AG08395 (cell line): ENCODE measurements at places on chromosomes 1 and 21.

GRCh38 chr21:44370027-44370735, 16.8 kb downstream of the TRPM2 start:
- DNase-seq: peak; percentile 74

DNA sequence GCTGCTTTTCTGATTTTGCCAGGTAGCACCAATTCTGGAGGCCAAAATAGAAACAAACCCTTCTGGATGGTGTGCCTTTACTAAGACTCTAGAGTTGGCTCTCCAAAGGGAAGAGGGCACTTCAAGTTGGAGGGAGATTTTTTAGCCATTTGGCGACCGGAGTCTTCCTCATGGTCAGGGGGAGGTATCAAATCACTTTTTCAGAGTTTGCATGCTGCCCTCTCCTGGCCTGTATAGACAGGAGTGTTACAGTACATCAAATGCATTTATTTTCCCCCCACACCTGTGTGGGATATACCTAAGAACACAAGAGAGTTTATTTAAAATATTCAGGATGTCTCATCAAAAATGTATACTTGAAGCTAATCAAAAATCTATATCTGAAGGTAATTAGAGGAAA, 3.2 kb downstream of the GREM2 start:
- no peak for DNase-seq

- no peak for DNase-seq
These were observed 28.7 kb downstream of the CDK18 start for GRCh38 chr1:205532996-205533735.

GRCh38 chr21:28821276-28822122, 171.2 kb downstream of the LTN1 start:
- DNase-seq: no peak

DNA sequence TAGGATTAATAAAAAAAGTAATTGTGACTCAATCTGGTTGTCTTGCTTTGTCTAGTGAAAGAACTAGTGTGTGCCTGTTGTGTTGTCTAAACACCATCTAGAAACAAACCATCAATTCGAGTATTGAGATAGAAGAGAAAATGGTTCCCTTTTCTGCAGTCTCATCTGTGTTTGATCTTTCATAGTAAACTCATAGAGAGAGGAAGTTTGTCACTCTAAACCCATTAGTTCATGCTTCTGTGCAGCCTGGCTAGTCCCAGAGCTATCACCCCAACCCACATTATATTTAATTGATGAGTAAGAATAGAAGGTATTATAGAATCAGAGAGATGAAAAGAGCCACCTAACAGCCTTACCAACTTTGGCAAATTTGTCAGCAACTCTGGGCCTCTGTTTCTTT, 99.5 kb downstream of the TGFB2 start:
- no peak for DNase-seq

DNA sequence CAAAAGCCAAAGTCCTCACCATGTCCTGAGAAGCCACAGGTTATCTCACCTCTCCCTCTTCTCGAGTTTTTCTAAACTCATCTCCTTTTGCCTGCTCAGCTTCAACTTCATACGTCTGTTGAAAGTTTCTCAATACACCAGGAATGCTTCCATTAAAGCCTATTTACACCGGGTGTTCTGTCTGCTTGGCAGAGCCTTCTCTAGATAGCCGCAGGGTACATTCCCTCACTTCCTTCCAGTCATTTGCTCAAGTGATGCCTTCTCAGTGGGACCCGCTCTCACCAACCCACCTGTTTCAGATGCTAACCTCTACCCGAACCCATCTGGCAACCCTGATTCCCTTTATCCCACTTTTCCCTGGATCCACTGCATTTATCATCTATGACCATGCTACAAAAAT, 257.0 kb upstream of the ADGRL2 start:
- DNase-seq: no peak

DNA sequence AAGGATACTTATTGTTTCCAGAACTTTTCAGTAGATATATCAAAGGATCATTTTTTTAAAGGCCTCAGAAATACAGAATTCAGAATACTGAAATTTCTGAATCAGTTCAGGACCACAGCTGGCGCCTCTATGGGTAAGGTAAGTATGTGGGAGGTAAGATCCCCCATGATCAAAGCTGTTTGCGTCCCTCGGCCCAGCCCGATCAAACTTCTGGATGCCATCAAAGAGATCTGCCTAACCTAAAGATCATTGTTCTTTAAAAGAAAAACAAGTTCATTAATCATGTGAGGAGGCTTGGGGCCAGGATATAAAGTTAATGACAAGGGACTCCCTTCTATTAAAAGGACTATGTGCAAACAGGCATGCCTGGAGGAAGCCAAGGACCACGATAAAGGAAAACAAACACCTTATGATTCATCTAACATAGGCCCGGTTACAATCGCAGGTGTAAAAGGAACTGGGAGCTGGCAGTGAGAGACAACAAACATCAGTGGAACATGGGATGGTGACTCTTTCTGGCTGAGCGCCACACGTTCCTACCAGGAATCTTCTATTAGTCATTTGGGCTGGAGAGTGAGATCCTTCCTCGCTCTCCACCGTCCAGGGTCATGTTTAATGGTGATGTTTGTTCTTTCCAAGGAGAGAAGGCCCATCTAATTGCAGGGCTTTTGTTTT, 2.8 kb upstream of the BACE2 start:
- DNase-seq: peak; percentile 12

- no peak for DNase-seq
These were observed 11.6 kb upstream of the RGSL1 start for GRCh38 chr1:182438326-182438725.

GRCh38 chr1:217660353-217661062, 29.4 kb downstream of the SPATA17 start:
- DNase-seq: peak; percentile 59

DNA sequence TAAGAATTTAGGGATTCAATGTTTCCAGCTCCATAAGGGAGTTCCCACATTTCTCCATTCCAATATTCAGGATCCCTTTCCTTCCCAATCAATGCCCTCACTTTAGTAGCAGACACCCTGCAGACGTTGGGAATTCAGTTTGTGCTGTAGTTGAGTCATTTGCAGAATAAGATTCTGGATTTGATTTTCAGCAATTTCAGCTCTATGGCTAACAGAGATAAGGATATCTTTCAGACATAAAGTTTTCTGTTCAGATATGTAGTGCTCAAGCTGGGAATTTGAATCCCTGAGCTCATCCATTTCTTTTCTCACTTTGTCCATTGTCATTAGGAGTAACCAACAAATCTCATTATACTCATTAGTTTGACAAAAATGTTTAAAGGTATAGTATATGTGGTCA, 13.1 kb downstream of the MPZL1 start:
- no peak for DNase-seq

DNA sequence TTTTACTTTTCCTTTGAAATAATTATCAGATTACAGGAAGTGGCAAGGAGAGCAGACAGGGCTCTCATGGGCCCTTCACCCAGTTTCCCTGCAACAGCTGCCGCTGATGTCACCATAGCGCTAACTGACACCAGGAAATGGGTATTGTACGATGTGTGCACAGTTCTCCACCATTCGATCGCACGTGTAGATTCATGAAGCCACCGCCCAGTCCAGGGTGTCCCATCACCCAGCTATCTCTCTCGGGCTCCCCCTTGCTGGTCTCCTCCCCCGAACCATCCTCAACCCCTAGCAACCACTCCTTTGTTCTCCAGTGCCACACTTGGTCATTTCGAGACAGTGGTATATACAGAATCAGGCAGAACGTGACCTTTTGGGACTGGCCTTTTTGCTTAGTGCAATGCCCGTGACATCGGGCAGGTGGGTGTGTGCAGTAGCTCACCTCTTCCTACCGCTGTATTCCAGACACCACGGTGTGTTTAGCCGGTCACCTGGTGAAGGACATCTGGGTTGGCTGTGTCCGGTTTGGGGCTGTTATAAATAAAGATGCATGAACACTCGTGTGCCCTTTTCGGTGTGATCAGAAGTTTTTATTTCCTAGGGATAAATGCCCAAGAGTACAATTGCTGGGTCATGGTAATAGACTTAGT, 118.4 kb downstream of the CRYAA start:
- no peak for DNase-seq

GRCh38 chr1:218476385-218476784, 131.2 kb downstream of the TGFB2 start:
- peak; percentile 61 for DNase-seq

- DNase-seq: no peak
These were observed 217.0 kb upstream of the FAM78B start for GRCh38 chr1:166383635-166384346.

- no peak for DNase-seq
These were observed 49.5 kb downstream of the ATP6V1G3 start for GRCh38 chr1:198491028-198491427.

GRCh38 chr1:38026592-38027200, 14.2 kb downstream of the UTP11 start:
- DNase-seq: peak; percentile 77

DNA sequence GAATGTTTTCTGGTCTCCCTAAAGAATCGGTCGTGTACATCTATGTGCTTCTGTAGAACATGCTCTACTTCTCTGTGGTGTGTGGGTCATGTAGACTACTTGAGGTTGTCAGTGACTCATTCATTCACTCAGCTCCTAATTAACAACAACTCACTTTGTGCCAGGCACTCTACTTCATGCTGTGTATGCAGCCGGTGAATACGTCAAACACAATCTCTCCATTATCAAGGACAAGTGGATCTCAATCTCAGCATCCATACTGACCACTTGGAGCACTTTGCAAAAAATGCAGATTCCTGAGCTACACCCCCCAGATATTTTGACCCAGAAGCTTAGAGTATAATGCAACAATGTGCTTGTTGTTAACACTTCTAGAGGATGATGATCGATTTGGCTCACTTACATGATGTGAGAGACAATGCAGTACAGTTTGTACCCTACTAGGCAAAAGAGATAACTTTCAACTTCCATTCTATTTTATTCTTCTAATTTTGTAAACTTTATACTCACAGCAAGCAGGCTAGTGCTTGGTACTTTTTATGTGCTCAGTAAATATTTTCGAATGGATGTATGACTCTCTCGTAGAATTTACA, 508.6 kb upstream of the ADAMTS5 start:
- no peak for DNase-seq

- DNase-seq: no peak
These were observed 1376.2 kb downstream of the NCAM2 start for GRCh38 chr21:22374218-22374969.

GRCh38 chr1:154784416-154784815, 85.7 kb downstream of the KCNN3 start:
- DNase-seq: no peak

- no peak for DNase-seq
These were observed 10.6 kb downstream of the SOD1 start for GRCh38 chr21:31670070-31670469.

DNA sequence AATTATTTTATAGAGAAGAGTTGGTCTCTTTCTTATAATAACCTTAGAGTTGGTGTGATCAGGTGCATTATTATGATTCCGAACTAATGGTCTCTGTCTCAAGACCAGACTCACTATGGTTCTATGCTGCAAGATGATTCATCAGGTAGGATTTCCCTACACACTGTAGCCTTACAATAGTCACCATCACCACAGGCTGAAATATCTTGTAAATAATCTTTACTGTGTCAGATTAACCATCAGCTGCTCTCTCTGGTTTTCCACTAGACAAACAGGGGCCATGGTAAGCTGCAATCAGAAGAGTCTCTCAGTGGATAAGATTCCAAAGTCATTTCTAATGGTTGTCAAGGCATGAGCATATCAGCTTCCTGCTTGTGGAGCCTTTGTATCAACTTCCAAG, 4.4 kb upstream of the GBP4 start:
- DNase-seq: peak; percentile 49

GRCh38 chr21:36250423-36251075, 69.4 kb upstream of the MORC3 start:
- DNase-seq: no peak

DNA sequence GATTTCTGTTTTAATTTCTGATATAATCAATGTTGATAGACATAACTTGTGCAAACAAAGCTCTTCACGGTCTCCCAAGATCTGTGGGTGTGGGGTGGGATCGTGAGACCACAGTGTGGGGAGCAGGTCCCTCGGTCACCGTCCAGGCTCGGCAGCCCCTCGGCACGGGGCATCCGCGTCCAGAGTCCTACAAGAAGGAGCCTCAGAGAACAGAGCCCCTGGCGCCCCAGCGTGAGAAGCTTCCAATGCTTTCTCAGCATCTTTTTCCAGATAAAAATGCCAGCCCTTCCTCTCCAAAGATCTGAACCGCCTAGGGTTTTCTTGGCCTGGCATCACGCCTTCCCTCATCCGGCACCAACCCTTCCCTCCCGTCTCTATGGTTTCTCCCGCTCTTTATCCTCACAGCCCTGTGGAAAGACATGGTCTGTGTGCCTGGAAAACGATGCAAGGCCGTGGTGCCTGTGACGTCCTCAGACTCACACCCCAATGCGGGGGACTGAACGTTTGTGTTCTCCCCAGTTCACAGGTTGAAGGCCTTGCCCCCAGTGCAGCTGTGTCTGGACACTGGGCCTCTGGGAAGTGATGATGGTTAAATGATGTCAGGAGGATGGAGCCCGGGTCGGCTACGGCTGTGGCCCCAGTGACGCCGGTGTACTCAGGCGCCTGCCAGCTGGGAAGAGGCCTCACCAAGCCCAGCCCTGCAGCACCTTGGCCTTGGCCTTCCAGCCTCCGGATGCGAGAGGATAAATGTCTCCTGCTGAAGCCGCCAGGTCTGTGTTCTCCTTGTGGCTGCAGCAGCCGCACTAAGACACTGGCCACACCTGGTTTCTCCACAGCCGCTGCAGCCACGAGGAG, 45.9 kb upstream of the COL6A2 start:
- DNase-seq: no peak

DNA sequence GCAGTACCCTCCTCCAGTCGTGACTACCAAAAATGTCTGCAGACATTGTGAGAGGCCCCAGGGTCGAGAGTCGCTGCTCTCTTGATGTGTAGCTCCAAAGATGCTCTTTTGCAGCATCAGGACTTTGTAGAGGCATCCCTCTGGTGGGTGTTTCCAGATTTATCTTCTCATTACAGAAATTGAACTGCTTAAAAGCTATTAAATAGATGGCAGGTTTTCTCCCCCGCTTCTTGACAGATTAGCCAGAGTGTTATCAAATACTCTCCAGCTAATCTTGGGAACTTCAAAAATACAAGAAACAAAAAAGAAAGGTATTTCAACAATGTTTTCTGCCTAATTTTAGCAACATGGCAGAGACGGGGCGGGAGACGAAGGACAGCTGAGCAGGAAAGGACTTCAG, 265.2 kb downstream of the KIF26B start:
- DNase-seq: no peak

DNA sequence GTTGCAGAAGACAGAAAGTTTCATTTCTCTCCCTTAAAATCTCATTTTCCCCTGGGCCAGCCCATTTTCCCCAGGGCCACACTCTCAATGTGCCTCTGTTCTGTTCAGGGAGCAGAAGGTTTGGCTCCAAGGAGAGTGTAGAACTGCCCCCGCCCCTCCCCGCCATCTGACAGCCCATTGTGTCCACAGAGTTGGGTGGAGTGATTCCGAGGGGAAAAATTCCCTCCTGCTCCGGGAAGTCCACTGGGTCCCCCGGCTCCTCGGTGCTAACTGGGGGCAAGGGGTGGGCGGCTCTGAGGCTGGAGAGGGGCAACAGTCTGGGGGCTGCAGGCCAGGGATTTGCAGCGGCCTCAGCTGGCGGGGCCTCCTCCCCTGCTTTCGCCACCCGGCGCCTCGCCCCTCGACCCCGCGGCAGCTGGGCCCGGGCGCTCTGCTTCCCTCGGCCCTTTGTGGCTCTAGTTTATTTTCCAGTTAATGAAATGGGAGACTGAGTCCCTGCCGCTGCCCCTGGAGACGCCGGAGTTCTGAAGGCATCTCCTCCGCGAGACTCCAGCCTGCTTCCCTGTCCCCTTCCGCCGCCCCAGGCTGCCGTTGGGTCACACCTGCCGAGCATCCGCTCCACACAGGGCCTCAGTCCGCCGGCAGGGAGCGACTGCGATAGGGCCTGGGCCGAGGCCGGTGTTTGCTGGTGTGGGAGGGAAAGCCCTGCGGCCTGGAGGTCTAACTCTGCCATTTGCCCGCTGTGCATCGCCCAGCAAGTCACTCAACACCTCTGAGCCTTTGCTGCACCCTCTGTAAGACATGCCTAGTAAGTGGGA, 14.7 kb upstream of the KIRREL1 start:
- no peak for DNase-seq
